ENCODE measurements at places on chromosomes 5 and 9. TPM values are rescaled to one million over a fixed set of nuclear protein-coding genes. Genes with fewer than 3 reads are reported as not detected.

SPATA31C1 gene
- total RNA-seq = not detected

GKAP1 gene
- total RNA-seq = 21.7 TPM

COL15A1 gene
- total RNA-seq = 51.6 TPM

CYLC2 gene
- not detected for total RNA-seq

PPP3R2 gene
- not detected for total RNA-seq

F2RL2 gene
- total RNA-seq = 0.15 TPM

IFNB1 gene
- total RNA-seq = not detected

FST gene
- total RNA-seq = 3.5 TPM

EGR1 gene
- total RNA-seq = 206 TPM

PCDHA11 gene
- total RNA-seq = 0.23 TPM

PCDH12 gene
- total RNA-seq = 0.69 TPM

CATSPER3 gene
- total RNA-seq = 0.51 TPM

HNRNPAB gene
- 118 TPM for total RNA-seq

QRFP gene
- not detected for total RNA-seq

C7 gene
- total RNA-seq = 1,207 TPM

AGTPBP1 gene
- total RNA-seq = 10.6 TPM

HAND1 gene
- not detected for total RNA-seq

TTC23L gene
- total RNA-seq = 0.92 TPM

PCDHGB1 gene
- total RNA-seq = 3.7 TPM

FGFR4 gene
- total RNA-seq = 39.9 TPM

PCAT7 gene
- total RNA-seq = not detected

RALGPS1 gene
- 4.9 TPM for total RNA-seq

GLRA1 gene
- total RNA-seq = not detected

RC3H2 gene
- 32.0 TPM for total RNA-seq

ZBTB26 gene
- 11.2 TPM for total RNA-seq

SLC34A1 gene
- total RNA-seq = not detected

S100Z gene
- not detected for total RNA-seq

RGS7BP gene
- 2.0 TPM for total RNA-seq

AQP7 gene
- total RNA-seq = 2.5 TPM

EPB41L4A gene
- 8.2 TPM for total RNA-seq

BTNL9 gene
- 8.1 TPM for total RNA-seq

PLAC8L1 gene
- total RNA-seq = not detected
